ENCODE measurements at places on chromosomes 13 and 19.

DNA sequence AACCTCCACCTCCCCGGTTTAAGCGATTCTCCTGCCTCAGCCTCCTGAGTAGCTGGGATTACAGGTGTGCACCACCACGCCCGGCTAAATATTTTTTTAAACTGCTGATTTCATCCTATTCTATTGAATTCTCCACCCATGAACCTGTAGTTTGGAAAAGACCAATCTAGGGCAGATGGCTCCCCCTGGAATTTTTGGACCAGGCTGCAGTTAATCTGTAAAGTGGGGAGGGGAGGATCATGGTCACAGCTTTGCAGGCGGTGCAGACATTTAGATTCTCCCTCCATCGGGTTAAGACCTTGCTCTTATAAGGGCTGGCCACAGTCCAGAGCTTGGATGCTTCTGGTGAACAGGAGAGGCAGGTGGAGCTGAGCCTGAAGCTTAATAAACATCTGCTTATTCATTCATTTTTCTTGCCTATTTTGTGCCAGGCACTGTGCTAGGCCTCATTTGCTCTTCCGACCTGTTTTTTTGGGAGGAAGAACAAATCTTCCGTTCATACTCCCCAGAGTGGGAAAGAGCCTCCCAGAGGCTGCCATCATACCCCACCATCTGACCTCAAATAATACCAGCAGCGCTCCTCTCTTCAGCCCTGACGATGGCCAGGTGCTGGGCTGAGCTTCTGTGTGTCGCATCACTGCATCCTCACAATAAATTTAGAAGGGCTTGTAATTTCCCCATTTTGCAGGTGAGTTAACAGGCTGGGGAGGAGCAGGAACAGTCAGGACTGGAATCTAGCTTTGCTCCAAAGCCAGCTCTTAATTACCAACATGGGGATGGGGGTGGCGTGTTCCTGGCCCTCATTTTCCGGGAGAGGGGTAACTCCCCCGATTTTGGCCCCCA, 902 bp upstream of the CCDC106 start:
- DNase-seq, result no peak

DNA sequence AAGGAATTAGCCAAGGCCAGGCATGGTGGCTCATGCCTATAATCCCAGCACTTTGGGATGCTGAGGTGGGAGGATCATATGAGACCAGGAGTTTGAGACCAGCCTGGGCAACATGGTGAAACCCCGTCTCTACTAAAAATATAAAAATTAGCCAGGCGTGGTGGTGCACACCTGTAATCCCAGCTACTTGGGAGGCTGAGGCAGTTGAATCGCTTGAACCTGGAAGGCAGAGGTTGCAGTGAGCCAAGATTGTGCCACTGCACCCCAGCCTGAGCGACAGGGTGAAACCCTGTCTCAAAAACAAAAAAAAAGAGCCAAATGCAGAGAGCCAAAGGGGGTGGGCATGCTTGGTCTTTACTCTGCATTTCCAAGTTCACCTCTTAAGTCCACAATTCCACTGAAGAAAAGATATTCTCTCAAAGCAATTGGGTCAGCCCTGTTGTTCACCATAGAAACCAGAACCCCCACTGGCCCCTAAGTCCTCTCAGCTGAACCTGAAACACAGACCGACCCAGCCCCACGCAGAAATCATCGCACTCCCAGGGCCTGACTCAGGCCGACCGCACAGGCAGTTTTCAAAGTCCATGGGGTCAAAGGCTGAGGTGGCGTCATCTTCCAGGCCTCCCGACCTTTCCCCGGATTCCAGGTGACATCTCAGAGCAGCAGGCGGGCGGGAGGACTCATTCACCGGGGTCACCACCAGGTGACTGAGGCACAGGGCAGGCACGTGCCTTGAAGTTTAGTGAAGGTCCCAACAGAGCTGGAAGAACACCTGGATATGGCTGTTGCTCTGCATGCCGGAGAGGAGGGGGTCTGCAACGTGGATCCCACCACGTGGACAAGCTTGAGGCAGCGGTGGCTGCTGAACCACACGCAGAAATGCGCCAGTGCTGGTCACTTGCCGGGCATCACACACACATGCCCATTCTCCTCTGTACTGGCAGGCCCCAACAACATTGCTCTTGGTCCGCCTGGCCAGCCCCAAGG, 33.1 kb downstream of the SLC25A42 start:
- DNase-seq, result no peak

DNA sequence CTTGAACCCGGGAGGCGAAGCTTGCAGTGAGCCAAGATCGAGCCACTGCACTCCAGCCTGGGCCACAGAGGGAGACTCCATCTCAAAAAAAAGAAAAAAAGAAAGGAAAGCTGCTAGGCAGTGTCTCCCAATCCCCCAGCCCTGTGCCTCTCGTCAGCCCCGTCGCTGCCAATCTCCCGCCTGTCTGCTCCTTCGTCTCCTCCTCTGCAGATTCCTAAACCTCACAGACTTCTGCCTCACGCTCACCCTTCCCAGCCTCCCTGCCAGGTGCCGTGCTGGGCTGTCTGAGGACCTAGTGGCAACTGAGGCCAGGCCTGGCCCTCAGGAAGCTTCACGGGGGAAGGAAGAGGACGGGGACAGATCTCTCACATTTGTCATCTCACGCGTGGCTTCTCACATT, 21.5 kb downstream of the DPF1 start:
- no peak for DNase-seq

GRCh38 chr13:29131159-29131558, 311.0 kb downstream of the MTUS2 start:
- DNase-seq, result no peak

DNA sequence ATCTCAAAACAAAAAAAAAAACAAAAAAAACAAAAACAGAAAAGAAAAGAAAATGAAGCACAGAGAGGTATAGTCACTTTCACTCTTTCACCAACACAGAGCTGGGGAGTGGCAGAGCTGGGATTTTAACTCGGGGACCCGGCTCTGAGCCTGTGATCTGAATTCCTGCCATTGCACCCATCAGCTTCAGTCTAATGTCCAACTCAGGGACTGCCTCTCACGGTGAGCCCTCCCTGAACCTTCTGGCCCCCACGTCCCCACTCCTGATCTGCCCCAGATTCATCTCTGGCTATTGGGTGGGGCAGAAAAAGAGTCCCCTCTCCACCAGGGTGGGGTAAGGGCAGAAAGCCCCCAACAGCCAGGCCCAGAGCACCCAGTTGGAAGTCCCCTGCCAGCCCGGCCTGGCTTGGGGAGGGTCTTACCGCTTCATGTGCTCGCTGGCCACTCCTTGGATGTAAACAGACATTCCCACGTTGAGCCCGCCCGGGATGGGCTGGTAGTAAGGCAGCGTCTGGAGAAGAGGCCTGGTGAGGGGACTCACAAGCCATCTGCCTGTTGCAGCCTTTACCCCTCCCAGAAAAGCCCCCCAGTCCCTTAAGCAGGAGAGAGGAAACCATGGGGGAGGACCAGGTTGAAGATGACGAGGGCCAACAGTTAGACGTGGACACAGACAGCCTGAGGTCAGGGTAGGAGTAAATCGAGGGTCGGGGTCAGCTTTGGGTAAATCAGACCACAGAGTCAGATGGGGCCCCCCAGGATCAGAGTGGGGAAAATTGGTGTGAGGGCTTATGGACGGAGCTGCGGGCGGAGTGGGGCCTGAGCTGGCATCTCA, 520 bp downstream of the LGALS4 start:
- no peak for DNase-seq

GRCh38 chr19:2428321-2428690, 920 bp upstream of the TIMM13 start:
- DNase-seq, result no peak

GRCh38 chr19:46759817-46760333, 13.6 kb upstream of the STRN4 start:
- DNase-seq, result no peak

GRCh38 chr19:13902993-13903555, 2.8 kb downstream of the BRME1 start:
- no peak for DNase-seq

- no peak for DNase-seq
Measured at GRCh38 chr19:772730-773436, 22.0 kb downstream of the MISP start.

- no peak for DNase-seq
Measured at GRCh38 chr13:37942929-37943328, 73.4 kb upstream of the TRPC4 start.

DNA sequence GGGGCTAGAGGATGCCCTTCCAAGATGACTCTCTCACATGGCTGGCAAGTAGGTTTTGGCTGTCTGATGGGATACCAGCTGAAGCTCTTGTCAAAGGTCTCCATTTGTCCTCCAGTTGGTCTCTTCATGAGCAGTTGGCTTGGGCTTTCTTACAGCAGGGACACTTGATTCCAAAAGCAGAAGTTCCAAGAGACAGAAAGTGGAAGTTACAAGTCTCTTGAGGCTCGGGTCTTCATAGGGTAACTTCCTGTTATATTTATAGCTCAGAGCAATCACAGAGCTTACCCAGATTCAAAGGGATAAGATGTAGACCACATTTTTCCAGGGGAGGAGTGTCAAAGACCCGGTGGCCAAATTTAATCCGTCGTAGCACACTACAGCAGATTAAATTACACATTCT, 440.0 kb downstream of the RFC3 start:
- DNase-seq, result no peak

- no peak for DNase-seq
Measured at GRCh38 chr13:32525766-32526165, 12.8 kb downstream of the N4BP2L2 start.
